ENCODE measurements at places on chromosomes 2 and 18.

DNA sequence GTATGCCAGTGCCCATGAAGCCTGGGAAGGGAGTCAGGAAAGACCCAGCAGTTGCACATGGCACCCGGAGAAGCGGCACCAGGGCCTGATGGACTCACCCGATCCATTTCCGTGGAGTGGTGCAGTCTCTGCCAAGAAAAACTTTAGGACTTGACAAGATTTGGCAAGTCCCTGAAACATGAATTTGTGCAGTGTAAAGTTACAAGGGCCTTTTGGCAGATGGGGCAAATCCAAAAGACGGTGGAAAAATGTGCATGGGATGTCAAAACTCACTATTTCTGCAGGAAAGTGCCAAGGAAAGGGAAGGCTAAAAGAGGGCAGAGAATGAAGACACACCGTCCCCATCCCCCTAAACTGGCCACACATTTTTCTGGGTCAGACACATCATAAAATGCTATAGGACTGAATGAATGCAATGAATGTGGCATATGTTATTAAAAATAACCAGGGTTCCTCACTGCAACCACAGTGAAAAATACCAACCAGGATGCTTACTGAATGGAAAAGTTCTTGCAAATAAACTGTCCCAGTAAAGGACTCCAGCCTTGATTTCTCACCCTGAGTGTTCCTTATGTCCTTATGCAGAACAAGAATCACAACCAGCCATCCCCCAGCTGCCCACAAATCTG lies 173.5 kb upstream of the SIX2 start:
- no peak for DNase-seq

DNA sequence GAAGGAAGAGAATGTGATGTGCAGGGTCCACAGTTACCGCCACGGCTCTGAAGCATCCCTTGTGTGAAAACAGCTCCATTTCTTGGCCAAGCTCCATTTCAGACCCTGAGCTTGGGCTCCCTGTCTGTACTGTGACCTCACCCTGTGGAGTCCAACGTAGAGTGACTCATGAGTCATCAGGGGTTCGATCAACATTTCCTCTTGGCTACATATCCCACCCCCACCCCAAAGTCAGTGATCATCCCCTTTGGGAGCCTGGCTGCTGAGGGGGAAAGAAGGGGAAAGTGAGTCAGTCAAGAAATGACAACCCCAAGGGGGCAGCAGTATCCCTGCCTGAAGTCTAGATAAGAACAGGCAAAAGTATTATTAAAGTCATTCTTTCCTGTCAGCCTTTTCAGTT lies 62.2 kb downstream of the PAPOLG start:
- DNase-seq = peak; percentile 40

GRCh38 chr2:191675807-191676721 lies 1.9 kb upstream of the NABP1 start:
- peak; percentile 85 for DNase-seq

DNA sequence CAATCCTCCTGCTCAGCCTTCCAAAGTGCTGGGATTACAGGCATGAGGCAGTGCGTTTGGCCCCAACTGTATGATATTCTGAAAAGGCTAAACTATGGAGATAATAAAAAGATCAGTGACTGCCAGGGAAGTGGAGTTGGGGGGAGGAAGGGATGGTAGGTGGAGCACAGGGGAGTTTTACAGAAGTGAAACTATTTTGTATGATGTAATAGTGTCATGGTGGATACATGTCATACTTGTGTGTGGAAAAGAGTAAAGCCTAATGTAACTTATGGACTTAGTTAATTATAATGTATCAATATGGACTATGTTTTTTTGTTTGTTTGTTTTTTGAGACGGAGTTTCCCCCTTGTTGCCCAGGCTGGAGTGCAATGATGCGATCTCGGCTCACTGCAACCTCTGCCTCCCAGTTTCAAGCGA lies 2.9 kb upstream of the GGCX start:
- no peak for DNase-seq

- peak; percentile 33 for DNase-seq
Observed at GRCh38 chr2:239441261-239442078, 40.6 kb upstream of the HDAC4 start.

- DNase-seq = no peak
Observed at GRCh38 chr2:72083751-72084583, 63.7 kb downstream of the CYP26B1 start.

- DNase-seq = no peak
Observed at GRCh38 chr18:76656925-76657827, 162.1 kb upstream of the ZNF516 start.

GRCh38 chr2:21191535-21191934 lies 67.8 kb downstream of the TDRD15 start:
- no peak for DNase-seq

GRCh38 chr2:101474731-101475384 lies at the start of gene RFX8:
RFX8 (minus strand) TSS chr2:101475112; CDS start chr2:101466848, 8,264 bp downstream.
- DNase-seq = peak; percentile 44

DNA sequence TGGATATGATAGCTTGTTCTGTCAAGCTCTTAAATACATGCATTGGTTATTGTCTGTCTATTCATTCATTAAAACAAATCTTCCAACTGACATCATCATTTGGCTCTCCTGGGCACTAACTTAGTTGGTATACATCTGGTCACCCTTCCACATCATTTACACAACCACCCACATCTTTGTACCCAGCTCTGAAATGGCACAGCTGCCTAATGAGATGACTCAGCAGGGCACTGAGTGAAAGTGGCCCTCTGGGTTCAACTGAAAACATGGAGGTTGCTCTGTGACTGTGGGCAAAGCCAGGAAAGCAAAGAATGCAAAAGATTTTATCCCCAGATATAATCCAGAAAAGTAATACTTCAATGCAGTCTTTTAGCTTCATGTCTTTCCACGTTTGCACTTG lies 234.0 kb upstream of the MAP2 start:
- no peak for DNase-seq

GRCh38 chr2:239369631-239370161 lies 31.1 kb downstream of the HDAC4 start:
- peak; percentile 88 for DNase-seq

DNA sequence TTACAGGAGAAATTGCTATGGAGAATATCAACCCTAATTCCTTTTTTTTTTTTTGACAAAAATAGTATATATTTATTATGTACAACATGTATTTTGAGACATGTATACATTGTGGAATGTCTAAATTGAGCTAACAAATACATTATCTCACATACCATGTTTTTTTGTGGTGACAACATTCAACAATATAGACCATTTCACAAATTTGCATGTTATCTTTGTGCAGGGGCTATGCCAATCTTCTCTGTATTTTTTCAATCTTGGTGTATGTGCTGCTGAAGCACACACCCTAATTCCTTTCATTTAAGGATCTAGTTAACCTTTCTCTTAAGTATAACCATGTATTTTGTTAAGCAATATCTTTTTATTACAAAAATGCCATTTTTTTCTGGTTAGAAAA lies 13.2 kb downstream of the SLC39A10 start:
- DNase-seq = no peak

GRCh38 chr2:194730266-194730665 lies 926.8 kb upstream of the SLC39A10 start:
- DNase-seq = no peak

GRCh38 chr2:145587922-145588321 lies 1068.0 kb upstream of the ZEB2 start:
- no peak for DNase-seq

GRCh38 chr18:63119647-63120046 lies 199.9 kb downstream of the BCL2 start:
- DNase-seq = peak; percentile 14

- DNase-seq = peak; percentile 69
Observed at GRCh38 chr2:84865181-84865783, 15.6 kb downstream of the TRABD2A start.

DNA sequence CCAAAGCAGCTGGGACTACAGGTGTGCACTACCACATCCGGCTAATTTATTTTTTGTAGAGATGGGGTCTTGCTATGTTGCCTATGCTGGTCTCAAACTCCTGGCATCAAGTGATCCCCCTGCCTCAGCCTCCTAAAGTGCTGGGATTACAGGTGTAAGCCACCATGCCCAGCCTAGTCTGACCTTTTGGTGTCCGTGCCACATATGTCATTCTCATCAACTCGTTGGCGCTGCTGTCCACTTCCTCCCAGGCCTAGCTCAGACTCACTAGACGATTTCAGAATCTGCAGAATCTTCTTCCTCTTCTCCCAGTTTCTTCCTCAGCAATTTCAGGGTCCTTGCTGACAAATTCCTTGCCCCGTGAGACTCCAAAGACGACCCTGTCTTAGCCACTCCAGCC lies 39.8 kb upstream of the DNMT3A start:
- no peak for DNase-seq

GRCh38 chr2:16666449-16666801 lies 791 bp upstream of the CYRIA start:
- no peak for DNase-seq

DNA sequence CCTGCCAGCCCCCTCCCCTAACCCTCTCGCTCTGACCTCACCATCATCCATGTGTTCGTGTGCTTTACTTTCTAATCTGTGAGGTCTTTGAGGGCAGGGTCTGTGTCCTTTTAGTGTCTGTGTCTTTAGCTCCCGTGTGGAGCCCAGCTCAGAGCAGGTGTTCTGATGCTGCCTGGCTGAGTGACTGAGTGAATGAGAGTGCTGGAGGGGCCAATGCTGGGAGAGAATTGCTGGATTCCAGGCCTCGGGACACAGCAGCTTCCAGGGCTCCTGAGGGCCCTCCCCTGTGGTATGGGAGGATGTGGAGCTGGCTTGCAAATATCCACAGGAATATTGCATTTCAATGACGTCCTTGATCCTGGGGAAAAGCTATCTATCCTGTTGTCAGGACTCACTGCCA lies 160.6 kb downstream of the ANKRD30B start:
- no peak for DNase-seq

GRCh38 chr2:105470979-105471378 lies 72.1 kb upstream of the FHL2 start:
- no peak for DNase-seq

DNA sequence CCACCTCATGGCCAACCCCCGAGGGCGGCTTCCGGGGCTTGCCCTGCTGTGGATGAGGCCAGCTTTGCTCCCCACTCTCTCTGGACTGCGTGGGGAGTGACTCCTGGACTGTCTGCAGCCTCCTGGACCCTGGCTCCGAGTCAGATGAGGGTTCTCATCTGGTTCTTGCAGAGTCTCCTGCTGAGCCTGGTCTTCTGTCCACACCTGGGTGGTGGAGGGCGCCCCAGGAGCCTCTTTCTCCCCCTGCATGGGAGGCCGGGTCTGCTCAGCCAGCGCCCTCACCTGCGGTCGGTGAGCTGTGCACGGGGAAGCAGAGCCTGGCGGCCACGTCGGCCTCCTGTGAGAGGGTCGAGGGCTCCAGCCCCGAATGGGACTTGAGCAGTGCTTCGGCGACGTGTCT lies 78.3 kb downstream of the RTP5 start:
- no peak for DNase-seq

GRCh38 chr18:29726646-29727045 lies 1315.9 kb downstream of the DSC3 start:
- DNase-seq = no peak
